ENCODE measurements at places on chromosomes 5 and 9. TPM values are rescaled to one million over a fixed set of nuclear protein-coding genes. Genes with fewer than 3 reads are reported as not detected.

The IFNK gene
- total RNA-seq: 2.4 TPM

The PCDHAC1 gene
- total RNA-seq: 2.9 TPM

The PCDHA1 gene
- total RNA-seq: 5.3 TPM

The MSMP gene
- total RNA-seq: not detected

The SLCO6A1 gene
- total RNA-seq: 2.9 TPM

The AFAP1L1 gene
- total RNA-seq: 0.72 TPM

The BAAT gene
- 1.2 TPM for total RNA-seq

The PCDHA5 gene
- 8.4 TPM for total RNA-seq

The PRLR gene
- 109 TPM for total RNA-seq

The IFNW1 gene
- total RNA-seq: 0.48 TPM

The PCDHB7 gene
- total RNA-seq: 3.6 TPM

The C9orf153 gene
- 0.72 TPM for total RNA-seq

GRCh38 chr5:141084487-141084989, 9.9 kb upstream of the PCDHB2 start:
- DNase-seq: no peak

- peak; percentile 8 for DNase-seq
Measured at GRCh38 chr9:6272229-6272598, 56.0 kb upstream of the TPD52L3 start.

GRCh38 chr5:17163221-17163620, 54.2 kb upstream of the BASP1 start:
- no peak for DNase-seq

DNA sequence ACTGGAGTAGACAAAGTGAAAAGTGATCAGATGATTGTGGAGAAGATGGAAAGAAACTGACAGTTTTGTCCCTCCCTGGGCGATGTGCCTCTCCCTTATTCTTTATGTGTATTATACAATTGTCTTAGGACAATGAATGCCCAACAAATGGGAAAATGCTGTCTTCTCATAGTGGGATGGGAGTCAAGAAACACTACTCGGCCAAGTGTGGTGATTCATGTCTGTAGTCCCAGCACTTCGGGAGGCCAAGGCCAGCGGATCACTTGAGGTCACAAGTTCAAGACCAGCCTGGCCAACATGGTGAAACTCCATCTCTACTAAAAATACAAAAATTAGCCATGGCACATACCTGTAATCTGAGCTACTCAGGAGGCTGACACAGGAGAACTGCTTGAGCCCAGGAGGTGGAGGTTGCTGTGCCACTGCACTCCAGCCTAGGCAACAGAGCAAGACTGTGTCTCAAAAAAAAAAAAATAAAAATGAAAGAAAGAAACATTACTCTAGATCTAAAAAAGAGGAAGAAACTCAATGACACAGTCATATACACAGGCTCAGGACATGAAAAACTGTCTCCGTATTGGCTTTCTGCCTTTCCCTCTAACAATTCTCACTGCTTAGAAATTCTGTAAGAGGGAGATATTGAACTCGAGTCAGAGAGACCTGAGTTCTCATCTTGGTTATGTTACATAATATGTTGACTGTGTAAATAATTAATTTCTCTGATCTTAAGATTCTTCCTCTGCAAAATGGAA, 67.9 kb upstream of the TARS1 start:
- DNase-seq: no peak

GRCh38 chr9:100600521-100601079, 22.7 kb downstream of the CAVIN4 start:
- no peak for DNase-seq

- peak; percentile 55 for DNase-seq
Measured at GRCh38 chr5:10601246-10602030, 37.6 kb downstream of the ANKRD33B start.

DNA sequence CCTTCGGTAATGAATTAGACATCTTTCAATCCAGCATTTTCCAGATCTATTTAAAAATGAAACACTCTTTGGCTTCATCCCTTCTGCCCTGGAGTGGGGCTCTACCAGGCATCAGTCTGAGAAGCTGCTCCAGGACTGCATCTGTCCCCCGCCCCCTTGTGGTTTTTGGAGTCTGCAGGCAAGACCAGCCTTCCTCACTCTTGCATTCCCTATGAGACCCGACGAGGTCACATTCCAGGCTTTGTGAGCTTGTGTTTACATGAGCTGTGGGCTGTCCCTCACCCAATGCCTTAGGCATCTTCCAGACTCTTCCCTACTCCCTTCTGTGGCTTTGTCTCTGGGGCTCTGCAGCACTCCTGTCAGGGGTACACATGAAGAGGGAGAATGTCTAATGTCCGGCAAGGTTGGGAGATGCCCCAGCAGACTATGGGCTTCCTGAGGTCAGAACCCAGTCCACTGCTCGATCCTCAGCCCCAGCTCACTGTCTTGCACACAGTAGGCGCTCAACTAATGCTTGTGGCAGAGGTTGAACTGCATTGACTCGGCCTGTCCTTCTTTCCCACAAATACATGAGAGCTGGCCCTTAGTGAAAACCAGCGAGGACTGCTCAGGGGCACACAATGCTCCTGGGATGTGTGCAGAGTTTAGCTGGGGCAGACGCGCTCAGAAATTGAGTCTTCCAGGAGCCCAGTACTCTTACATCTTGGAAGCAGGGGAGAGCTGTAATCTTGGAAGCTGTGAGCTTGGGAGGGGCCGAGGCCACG, 11.7 kb upstream of the GADD45G start:
- peak; percentile 59 for DNase-seq

GRCh38 chr9:116191576-116192415, 38.2 kb downstream of the PAPPA start:
- no peak for DNase-seq

DNA sequence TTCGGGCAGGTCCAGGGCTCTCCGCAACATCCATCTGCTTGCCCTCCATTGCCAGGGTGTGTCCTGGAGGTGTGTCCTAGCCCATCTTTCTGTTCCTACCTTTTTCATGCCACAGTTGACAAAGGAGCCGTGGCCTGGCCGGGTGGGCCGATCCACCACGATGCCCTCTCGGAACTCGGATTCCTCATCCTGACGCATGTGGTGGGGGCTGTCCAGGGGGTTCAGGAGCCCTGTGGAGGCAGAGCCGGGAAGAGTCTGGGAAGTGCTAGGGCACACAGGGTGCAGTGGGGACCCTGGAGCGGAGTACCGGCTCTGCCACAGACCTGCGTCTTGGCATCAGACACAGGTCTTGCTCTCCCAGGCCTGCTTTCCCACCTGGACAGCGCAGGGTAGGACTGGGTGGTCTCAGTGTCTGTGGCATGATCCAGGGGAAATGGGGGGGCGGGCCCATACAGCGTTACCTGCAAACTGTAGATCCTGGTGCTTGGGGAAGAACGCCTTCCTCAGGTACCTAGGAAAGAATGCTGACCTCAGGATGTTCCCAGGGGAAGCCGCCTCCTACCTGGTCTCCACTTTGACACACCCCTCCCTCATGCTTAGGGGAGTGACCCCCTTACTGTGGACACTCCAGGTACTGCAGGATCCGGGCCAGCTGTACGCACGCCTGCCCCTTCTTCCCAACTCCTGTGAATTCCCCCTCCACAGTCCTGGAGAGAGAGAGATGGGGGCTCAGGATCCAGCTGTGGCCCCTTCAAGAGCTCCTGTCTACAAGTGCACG, 3.5 kb downstream of the SPOUT1 start:
- DNase-seq: no peak

DNA sequence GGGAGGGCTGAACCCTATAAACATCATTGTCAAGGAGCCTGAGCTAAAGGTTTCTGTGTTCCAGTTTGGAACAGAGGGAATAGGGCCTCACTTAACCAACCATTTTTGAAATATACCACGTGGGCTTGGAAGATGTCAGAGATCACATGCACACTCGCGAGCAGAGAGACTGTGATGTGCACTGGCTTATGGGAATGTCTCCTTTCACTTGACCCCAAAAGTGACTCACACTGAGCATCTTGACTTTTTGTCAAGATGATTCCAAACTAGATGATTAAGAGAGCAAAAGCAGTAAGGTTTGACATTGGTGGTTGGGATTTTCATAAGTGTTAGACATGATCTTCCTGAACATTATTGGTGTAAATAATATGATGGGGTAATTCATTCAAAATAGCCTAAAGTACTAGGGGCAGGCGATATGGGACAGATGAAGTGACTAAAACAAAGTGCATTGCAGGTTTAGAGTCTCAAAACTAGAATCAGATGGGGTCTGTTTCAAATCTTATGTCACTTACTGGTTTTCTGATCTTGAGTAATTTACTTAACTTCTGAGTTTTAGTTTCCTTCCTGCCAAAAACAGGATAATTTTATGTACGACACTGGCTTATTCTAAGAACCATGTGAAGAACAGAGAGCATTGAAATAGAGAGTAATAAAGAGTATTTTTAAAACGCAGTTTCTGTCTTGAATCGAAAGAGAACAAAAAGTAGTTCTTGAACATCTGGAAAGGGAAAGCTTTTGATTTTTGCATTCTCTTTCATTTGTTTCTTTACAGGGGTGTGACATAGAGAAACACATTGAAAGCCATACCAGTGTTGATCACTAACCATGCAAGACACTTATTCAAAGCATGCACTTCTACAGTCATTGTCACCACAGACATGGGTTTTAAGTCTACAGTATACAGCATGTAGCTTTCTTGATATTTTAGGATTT, 383.0 kb downstream of the DIRAS2 start:
- peak; percentile 73 for DNase-seq

DNA sequence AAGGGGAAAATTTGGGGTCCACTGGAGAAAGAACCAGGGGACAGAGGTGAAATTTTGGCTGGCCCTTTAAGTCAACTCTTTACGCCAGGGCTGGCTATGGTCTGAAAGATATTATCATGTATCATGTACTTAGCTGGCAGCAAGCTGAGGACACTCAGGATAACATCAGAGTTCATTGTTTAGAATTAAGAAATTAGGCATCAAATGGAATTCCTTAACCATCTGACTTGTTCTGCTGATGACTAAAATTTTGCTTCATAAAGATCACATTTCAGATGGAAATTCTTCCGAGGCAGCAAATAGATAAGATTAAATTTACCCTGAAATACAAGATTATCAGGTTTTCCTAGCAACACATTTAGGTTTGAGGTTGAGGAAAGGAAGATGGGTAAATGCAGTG, 269.4 kb upstream of the KLF9 start:
- DNase-seq: no peak

- no peak for DNase-seq
Measured at GRCh38 chr9:5698810-5699556, 70.1 kb downstream of the RIC1 start.

GRCh38 chr5:39282561-39282960, 63.2 kb upstream of the FYB1 start:
- no peak for DNase-seq

DNA sequence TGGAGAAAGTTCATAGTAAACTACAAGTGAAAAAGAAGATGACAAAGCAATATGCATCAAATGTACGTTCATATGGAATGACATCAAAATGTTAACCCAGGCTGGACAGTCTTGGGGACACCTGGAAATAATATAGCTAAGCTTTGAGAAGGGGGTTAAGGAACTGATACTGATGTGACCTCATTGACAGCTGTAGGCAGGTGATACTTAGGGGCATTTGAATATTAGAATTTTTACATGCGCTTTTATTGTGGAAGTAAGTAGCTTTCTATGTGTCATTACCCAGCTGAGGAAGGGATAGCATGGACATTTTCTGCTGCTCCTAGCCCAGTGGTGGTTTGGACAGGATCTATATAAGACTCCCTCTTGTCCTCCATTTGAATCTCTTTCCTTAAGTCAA, 299.7 kb downstream of the CWC27 start:
- DNase-seq: no peak

DNA sequence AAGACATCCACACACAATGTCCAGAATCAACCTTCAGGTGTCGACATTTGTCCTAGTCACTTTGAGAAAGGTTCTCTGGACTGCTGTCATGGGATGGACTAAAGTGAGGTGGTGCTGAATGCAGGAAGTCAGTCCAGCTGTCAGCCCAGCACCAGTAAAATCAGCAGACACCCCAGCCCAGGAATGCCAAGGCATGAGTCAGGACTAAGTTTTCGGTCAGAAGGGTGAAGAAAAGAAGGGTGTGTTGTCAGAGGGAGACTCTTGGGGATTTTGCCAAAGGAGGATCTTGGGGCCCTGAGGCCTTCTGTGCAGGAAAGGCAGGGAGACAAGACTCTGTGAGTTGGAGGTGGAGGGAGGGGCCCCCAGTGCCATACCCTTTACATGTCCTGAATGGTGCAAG, 69.0 kb upstream of the XPA start:
- DNase-seq: peak; percentile 27

- no peak for DNase-seq
Measured at GRCh38 chr5:167792514-167792913, 498.9 kb upstream of the WWC1 start.

- DNase-seq: no peak
Measured at GRCh38 chr9:126341902-126342301, 15.3 kb downstream of the MVB12B start.

DNA sequence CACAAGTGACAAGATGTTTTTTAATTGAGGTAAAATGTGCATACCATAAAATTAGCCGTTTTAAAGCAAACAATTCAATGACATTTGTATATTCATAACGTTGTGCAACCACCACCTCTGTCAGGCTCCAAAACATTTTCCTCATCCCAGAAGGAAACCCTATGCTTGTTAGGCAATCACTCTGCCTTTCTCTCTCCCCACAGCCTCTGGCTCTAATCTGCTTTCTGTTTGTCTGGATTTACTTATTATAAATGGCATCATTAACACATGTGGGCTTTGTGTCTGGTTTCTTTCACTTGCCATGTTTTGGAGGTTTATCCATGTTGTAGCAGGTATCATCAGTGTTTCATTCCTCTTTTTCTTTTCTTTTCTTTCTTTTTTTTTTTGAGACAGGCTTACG, 1.4 kb upstream of the N4BP3 start:
- DNase-seq: no peak

GRCh38 chr5:174356536-174356935, 311.0 kb downstream of the NSG2 start:
- DNase-seq: no peak

- peak; percentile 20 for DNase-seq
Measured at GRCh38 chr9:4111233-4112008, 188.4 kb downstream of the GLIS3 start.

DNA sequence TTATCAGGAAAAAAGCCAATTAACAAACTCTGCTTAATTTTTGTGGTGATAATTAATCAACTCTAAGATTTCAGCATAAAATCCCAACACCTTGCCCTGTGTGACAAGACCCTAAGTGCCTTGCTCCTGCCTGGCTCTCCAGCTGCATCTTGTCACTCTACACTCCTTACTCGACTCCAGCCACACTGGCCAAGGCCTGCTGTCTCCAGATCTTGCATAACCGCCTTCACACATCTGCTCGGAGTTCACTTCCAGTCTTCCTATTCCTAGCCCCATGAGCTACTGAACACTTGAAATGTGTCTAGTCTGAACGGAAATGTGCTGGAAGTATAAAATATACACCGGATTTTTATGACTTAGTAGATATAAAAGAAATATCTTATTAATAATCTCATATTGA, 259.6 kb downstream of the EPB41L4A start:
- DNase-seq: no peak

GRCh38 chr9:2709645-2710101, 7.6 kb upstream of the KCNV2 start:
- peak; percentile 68 for DNase-seq

DNA sequence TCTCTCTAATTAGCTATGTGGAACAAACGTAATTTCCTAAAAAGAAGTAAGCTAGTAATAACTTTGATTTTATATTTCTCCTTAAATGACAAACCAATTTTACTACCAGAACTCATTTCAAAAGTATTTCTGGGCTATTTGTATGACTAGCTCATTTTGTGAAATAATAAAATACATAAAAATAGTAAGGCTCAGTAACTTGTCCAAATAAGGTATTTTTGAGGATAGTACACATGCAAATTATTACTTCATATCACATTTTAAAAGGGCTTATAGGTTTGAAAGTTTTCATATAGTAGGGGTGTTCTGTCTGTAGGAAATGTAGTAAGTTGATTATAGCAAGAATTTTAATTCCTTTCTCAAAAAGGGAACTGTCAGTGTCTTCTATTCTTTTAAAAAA, 26.5 kb downstream of the C9orf85 start:
- DNase-seq: no peak

Measured in umbilical cord (tissue), 2 donors.